ENCODE measurements at places on chromosomes 6 and 20.

GRCh38 chr6:146369866-146370265, 173.8 kb upstream of the RAB32 start:
- H3K4me3 ChIP-seq, result no peak overlapping the region
- no peaks in the 10 kb centered on the region for H3K4me1 ChIP-seq
- no peak for DNase-seq
- H3K27me3 ChIP-seq, result no peaks in the 10 kb centered on the region

GRCh38 chr6:47665112-47665511, 33.3 kb upstream of the ADGRF4 start:
- H3K4me1 ChIP-seq, result no peaks in the 10 kb centered on the region
- no peak for DNase-seq
- H3K36me3 ChIP-seq, result no peaks in the 10 kb centered on the region
- no peak overlapping the region for H3K27ac ChIP-seq
- no peak overlapping the region for H3K4me3 ChIP-seq

GRCh38 chr6:148611213-148611612, 135.6 kb upstream of the UST start:
- no peak for DNase-seq
- H3K36me3 ChIP-seq, result no peaks in the 10 kb centered on the region
- no peaks in the 10 kb centered on the region for H3K27me3 ChIP-seq
- H3K4me3 ChIP-seq, result no peak overlapping the region
- no peaks in the 10 kb centered on the region for H3K4me1 ChIP-seq
- no peak overlapping the region for H3K27ac ChIP-seq

DNA sequence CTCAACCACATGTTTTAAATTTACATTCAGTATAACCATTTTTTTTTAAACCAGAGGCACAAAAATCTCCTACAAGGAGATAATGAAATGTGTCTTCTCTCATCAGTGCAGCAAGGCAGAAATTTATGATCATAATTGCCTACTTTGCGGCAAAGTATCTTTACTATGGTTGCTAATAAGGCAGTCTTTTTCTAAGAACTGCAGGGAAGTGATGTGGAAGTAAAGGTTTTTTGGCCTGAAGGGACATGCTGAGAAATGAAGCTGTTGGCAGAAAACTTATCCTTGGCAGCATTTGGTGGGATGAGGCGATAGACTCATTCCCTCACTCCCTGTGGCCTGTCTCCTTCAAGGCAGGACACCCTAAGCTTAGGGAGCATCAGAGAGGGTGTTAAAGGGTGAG, 48.7 kb downstream of the SCGN start:
- no peak for DNase-seq
- H3K36me3 ChIP-seq, result no peaks in the 10 kb centered on the region
- no peaks in the 10 kb centered on the region for H3K27me3 ChIP-seq
- H3K4me3 ChIP-seq, result no peak overlapping the region

DNA sequence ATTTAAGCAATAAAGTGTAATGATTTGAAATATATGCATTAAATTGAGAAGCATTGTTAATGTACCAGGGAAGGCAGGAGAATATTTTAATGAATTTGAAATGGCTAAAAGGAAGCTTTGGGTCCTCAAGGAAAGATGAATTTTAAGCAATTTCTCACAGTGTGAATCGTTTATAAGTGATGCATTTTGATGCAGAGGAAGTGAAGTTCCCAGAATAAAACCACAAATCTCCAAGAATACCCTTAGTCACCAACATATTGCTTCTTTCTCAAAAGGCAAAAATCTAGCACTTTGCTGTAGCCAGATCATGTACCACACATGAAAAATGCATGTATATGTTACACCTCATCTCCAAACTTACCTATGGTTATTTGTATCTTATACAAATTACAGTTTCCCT, 11.7 kb downstream of the TPD52L1 start:
- no peak for DNase-seq
- no peak overlapping the region for H3K27ac ChIP-seq
- H3K4me3 ChIP-seq, result no peak overlapping the region
- no peaks in the 10 kb centered on the region for H3K36me3 ChIP-seq
- H3K27me3 ChIP-seq, result no peaks in the 10 kb centered on the region
- H3K4me1 ChIP-seq, result no peaks in the 10 kb centered on the region

DNA sequence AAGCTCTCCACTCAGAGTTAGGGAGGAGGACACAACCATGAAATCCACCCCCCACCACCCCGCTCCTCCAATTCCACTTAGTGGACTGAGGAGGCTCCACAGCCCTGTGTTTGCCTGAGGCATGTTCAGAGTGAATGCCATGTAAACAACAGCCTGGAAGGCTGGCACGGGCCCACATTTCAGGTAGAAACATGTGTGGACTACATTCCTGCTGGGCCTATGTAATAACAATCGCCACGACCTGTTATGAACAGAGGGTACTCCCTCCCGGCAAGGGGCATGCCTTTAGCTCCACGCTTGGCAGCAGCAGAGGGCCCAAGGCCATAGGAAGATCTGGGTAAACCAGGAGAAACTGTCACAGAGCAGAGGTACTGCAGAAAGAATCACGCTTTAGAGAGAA, 65.5 kb downstream of the ISM1 start:
- no peaks in the 10 kb centered on the region for H3K27me3 ChIP-seq
- no peak overlapping the region for H3K27ac ChIP-seq
- no peak for DNase-seq
- H3K4me3 ChIP-seq, result no peak overlapping the region

DNA sequence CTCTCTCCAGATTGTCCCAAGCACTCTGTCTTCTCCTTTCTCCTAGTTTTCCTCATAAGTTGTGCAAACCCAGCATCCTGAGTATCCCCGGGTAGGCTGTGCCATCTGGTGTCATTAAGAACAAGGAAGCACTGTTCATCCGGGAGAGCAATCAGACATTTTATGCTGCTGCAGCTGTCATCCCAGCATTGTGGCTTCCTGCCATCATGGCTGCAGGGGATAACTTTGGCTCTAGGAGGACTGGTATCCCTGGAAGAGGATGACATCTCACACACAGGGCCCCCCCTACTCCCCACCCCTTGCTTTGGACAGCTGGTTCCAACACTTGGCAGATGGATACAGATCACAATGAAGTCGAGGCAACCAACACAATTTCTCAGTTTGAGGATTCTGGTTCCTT, 1195.1 kb upstream of the MAP3K7 start:
- DNase-seq, result no peak
- no peak overlapping the region for H3K27ac ChIP-seq
- H3K27me3 ChIP-seq, result no peaks in the 10 kb centered on the region
- H3K4me3 ChIP-seq, result no peak overlapping the region

DNA sequence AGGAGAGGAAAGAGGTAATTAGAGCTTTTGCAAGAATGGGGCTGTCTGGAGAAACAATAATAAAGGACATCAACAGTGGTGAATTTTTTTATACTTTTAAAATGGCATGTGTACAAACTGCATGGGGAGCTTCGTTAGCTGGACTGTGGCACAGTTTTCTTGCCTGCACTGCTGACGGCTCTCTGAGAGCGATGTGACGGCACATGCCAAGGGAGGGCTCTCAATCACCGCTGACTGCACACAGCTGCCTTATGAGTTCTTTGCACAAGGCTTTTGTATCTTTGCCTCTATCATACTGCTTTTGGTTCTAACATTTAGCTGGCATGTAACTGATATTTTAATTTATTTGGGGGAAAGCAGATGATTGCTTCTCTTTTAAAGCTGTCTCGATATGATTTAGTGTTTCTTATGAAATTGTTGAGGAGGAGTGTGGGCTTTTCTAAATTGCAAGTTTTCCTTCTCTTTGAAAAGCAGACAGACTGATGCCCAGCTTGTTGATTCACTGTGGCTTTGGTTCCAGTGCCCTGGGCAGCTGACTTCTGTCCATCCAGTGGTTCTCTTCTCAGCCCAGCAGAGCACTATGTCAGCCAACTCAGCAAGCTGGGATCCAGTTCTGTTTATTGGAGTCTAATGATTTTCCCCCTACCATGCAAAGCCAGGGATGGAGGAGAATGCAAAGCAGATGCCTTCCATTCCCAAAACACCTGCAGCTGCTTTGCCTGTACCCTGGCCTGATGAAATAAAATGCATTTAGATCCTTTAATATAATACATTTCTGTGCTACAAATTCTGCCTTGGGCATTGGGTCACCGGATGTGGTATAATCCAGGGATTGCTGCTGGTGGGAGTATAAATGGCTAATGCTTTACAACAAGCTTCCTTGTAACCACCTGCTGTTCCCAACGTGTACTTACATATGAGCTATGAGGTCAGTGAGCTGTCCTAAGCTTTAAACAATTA, 323.9 kb downstream of the ZFAND3 start:
- H3K36me3 ChIP-seq, result peaks cover 2% of the 10 kb centered on the region
- no peaks in the 10 kb centered on the region for H3K4me1 ChIP-seq
- no peak for DNase-seq
- H3K27ac ChIP-seq, result no peak overlapping the region

GRCh38 chr6:139336488-139336887, 38.0 kb downstream of the CITED2 start:
- H3K36me3 ChIP-seq, result no peaks in the 10 kb centered on the region
- no peak overlapping the region for H3K27ac ChIP-seq
- no peak overlapping the region for H3K4me3 ChIP-seq
- H3K4me1 ChIP-seq, result no peaks in the 10 kb centered on the region

GRCh38 chr20:31617432-31618104, 12.5 kb downstream of the ID1 start:
- peaks cover 7% of the 10 kb centered on the region for H3K4me1 ChIP-seq
- no peak for DNase-seq
- no peak overlapping the region for H3K4me3 ChIP-seq
- no peak overlapping the region for H3K27ac ChIP-seq

DNA sequence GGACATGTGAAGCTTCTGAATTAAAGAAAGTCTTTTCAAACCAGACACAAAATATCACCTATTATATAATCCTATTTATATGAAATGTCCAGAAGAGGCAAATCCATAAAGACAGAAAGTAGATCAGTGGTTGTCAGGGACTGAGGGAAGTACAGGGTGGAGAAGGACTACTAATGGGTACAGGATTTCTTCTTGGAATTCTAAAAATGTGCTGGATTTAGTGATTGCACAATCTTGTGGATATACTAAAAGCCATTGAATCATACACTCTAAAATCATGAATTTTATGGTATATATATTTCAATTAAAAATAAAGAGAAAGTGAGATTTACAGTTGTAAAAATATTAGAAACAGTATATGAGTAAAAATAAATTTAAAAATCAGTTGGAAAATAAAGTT, 18.7 kb upstream of the MC3R start:
- no peaks in the 10 kb centered on the region for H3K36me3 ChIP-seq

DNA sequence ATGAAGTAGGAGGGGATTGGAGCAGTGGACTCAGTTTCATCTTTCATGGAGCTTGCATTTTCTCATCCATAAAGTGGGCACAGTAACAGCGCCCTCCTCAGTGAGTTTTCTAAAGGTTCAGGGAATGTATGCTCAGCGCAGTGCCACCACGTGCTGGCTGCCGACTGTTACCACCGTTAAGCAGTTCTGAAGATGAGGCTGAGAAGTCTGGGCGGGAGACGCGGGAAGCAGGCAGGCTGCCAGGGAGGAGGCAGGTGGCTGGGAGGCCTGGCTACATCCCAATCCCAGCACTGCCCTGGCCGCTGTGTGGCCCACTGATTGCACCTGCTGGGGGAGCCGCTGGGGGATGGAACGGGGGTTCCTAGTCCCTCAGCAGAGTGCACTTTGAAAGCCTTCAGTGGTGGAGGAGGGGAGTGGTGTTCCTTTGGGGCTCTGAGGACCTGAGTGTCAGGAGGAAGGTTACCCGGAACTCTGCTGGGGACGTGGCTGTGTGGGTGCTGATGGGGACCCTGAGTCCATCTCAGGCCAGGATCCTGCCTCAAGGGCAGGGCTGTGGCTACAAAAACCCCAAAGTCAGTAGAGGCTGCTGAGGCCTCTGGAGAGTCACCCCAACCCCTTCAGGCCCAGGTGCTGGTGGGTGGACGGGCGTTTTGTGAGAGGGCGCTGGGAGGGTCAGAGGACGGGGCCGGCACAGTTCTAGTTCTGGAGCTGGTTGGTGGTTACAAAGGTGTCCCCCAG, 28.0 kb upstream of the PHACTR3 start:
- no peak overlapping the region for H3K27ac ChIP-seq
- no peak for DNase-seq
- H3K27me3 ChIP-seq, result peaks cover 12% of the 10 kb centered on the region
- no peaks in the 10 kb centered on the region for H3K36me3 ChIP-seq
- H3K4me3 ChIP-seq, result no peak overlapping the region

DNA sequence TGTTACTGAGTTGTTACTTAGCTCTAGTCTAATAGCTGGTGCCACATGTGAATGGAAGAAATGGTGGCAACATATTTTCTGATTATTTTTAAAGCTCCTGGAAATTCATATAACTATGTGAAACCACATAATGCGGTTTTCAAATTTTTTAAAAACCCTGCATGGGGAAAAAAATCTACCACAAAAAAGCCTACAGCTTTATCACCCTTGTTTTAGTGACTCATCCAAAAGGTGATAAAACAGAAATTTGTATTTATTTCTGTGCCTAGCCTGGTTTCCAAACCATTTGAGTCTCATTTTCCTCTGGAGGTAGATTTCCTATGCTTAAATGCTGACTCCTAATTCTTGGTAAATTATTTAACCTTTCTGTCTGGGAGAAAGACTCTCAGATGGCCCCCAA, 5.4 kb upstream of the FBXO30 start:
- H3K4me1 ChIP-seq, result peaks cover 19% of the 10 kb centered on the region
- DNase-seq, result no peak
- H3K27ac ChIP-seq, result no peak overlapping the region
- H3K4me3 ChIP-seq, result no peak overlapping the region
- H3K27me3 ChIP-seq, result no peaks in the 10 kb centered on the region

DNA sequence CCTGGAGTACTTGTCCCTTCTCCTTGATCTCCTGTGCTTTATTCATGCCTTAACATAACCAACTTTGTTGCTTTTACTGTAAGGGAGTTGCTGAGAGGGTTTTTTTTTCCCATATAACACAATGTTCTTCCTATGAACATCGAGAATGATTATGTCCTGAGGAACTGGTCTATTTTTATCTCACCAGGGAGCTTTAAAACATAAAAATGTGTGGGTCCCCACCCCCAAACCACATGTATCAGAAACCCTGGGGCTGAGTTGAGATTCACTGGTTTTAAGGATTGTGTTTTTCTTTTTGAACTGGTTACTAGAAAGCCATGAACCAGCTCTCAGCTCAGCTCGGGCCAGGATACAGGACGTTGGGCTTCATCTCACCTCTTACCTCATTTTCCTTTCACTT, 118.5 kb upstream of the JAG1 start:
- H3K4me3 ChIP-seq, result no peak overlapping the region
- no peaks in the 10 kb centered on the region for H3K4me1 ChIP-seq
- H3K27me3 ChIP-seq, result no peaks in the 10 kb centered on the region
- no peak for DNase-seq

DNA sequence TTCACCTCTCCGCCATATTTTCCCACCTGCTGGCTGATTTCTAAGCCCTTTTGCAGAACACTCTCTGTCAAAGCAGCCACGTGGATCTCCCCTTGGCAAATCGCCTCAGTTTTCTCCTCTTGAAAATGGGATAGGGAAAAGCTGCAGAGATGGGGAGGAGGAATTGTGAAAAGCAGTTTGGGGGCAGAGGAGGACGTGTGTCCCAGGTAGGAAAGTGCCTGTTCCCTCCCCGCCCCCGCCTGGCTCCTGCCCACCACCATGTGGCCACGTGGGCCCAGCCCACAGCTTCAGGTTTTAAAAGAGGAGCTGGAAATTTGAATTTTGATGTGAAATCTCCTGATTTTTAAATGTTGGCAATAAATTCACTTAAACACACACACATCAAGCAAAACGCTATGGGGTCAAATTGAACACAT, 3.6 kb upstream of the CEBPB start:
- DNase-seq, result no peak
- peaks cover 6% of the 10 kb centered on the region for H3K4me1 ChIP-seq
- no peak overlapping the region for H3K27ac ChIP-seq
- no peak overlapping the region for H3K4me3 ChIP-seq
